Right ventricle myocardium superior (tissue), 1 donor: ENCODE measurements at places on chromosomes 13 and 19. TPM values are rescaled to one million over a fixed set of nuclear protein-coding genes. Genes with fewer than 3 reads are reported as not detected.

Gene PRODH2
- not detected for total RNA-seq

Gene ZNF610
- total RNA-seq = 3.0 TPM

Gene NEK5
- 0.13 TPM for total RNA-seq

Gene PNMA8A
- 7.3 TPM for total RNA-seq

Gene NXNL1
- total RNA-seq = 0.24 TPM

Gene ENOX1
- total RNA-seq = 7.5 TPM

Gene RASAL3
- 0.65 TPM for total RNA-seq

Gene ISOC2
- 48.9 TPM for total RNA-seq

Gene NLRP9
- total RNA-seq = not detected

Gene ZSCAN1
- total RNA-seq = not detected

Gene DHDH
- total RNA-seq = not detected

Gene LSR
- total RNA-seq = 4.5 TPM

Gene FGF9
- total RNA-seq = 9.5 TPM

Gene MEF2B
- 0.83 TPM for total RNA-seq

Gene CEACAM4
- total RNA-seq = 0.46 TPM

Gene MYPOP
- 15.2 TPM for total RNA-seq

Gene DACT3
- 15.2 TPM for total RNA-seq

Gene ZNF888
- 1.7 TPM for total RNA-seq

Gene TNNI3
- total RNA-seq = 4,564 TPM

Gene CD22
- total RNA-seq = 0.56 TPM

Gene ZNF600
- total RNA-seq = 2.6 TPM

Gene CPB2
- total RNA-seq = not detected

Gene PPM1N
- 0.75 TPM for total RNA-seq

Gene HIPK4
- total RNA-seq = not detected

Gene EDDM13
- total RNA-seq = not detected

Gene CACNG7
- not detected for total RNA-seq

Gene PALM3
- not detected for total RNA-seq

Gene SMIM7
- total RNA-seq = 27.5 TPM

Gene BLVRB
- 117 TPM for total RNA-seq

Gene CCL25
- total RNA-seq = not detected

Gene FPR1
- 3.5 TPM for total RNA-seq

Gene ZNF160
- total RNA-seq = 15.7 TPM

Gene NHLRC3
- 10.4 TPM for total RNA-seq

Gene GRK1
- total RNA-seq = 0.13 TPM

Gene PABPC3
- total RNA-seq = 0.08 TPM

Gene STOML3
- total RNA-seq = not detected

Gene ATCAY
- total RNA-seq = not detected

Gene DDX49
- 19.2 TPM for total RNA-seq

Gene SIGLEC5
- total RNA-seq = not detected

Gene CERS4
- total RNA-seq = 19.1 TPM

Gene CDK8
- total RNA-seq = 9.7 TPM

Gene PALM
- total RNA-seq = 32.9 TPM

Gene BBC3
- total RNA-seq = 3.8 TPM

Gene RELB
- total RNA-seq = 2.9 TPM

Gene GPR4
- 5.3 TPM for total RNA-seq

Gene TEX26
- total RNA-seq = not detected

Gene ZNF383
- 9.9 TPM for total RNA-seq

Gene ZNF296
- 0.32 TPM for total RNA-seq

Gene CGB2
- not detected for total RNA-seq

Gene COLGALT1
- 29.9 TPM for total RNA-seq

Gene KLK5
- not detected for total RNA-seq

Gene WTIP
- total RNA-seq = 20.4 TPM

Gene ACP5
- 2.3 TPM for total RNA-seq

Gene TGDS
- total RNA-seq = 4.5 TPM

Gene GRIK5
- 4.0 TPM for total RNA-seq

Gene CD33
- total RNA-seq = 7.0 TPM
